ENCODE measurements at places on chromosomes 13 and 19. TPM values are rescaled to one million over a fixed set of nuclear protein-coding genes. Genes with fewer than 3 reads are reported as not detected.

- no peak for DNase-seq
Observed at GRCh38 chr13:48214519-48215121, 18.4 kb upstream of the ITM2B start.

DNA sequence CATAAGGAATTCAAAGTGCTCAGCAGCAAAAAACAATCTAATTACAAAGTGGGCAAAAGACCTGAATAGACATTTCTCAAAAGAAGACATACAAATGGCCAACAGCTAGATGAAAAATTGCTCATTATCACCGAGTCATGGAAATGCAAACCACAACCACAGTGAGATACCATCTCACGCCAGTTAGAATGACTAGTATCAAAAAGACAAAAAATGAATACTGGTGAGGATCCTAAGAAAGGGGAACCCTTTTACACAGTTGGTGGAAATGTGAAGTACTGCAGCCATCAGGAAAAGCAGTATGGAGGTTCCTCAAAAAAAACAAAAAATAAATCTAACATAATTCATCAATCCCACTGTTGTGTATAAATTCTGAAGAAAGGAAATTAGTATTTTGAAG is 1206.1 kb downstream of the EFNB2 start:
- no peak for DNase-seq

DNA sequence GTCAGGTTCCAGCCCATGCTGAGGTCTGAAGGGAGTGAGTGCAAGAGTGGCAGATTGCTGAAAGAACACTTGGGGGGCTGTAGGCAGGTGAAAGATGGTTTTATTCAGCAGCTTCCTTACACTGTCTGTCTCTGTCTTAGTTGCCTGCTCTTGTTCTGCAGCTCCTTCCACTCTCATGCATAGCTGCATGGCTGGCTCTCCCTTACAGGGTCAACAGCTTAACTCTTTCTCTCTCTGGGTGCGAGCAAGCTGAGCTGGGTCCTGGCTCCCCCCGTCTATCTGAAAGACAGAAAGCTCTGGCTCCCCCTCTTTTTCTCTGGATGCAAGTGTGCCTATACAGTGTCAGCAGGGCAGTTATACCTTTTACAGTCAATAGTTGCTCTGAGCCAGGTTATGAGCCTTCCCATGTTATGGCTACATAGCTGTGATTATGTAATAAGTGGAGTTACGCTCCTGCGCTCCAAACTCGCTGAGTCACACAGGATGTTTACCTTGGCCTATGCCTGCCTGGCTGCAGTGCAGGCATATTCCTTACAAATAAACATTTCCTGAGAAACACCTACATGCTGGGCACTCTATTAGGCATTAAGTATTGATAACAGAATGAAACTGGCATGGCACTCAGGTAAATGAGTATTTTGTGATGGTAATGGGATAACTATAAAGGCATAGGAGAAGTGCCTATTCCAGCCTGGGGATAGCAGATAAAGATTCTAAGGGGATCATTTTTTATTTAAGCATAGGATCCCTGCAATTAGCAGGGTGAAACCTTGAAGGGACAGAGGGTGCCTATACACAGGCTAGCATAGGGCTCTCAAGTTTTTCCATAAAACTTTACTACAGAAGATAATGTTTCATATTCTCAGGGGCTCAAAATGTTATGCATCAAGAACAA is 826.9 kb upstream of the PCDH9 start:
- no peak for DNase-seq

GRCh38 chr13:33375421-33375820 is 89.9 kb upstream of the STARD13 start:
- DNase-seq = no peak

DNA sequence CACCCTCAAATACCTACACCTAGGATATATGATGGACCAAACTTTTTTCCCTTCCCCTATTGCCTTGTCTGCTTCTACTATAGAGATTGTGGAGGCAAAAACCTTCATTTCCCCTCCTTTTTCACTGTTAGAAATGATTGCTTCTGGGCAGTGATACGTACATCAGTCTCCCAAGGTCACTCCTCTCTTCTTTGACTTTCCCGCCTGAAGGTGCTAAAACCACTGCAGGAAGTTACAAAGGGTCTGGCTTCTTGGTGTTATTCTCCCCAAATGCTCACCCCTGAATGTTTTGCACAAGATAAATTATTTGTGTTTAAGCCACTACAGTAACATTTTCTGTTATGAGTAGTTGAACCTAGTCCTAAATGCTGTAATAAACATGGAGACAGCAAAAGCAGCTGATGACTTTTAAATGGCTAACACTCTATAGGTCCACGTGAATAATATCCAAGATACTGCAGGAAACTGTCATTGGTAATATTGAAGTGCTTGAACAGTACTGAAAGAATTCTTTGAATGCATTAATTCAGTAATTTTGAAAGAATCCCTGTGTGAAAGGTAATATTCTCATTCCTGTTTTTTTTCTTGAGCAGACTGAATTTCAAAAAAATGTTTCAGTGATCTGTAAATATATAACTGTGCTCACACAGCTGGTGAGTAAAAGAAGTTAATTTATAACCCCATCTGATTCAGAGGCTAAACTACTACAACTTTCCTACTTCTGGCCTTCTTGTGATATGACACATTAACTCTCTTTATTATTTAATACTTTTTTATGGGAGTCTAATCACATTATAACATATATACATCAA is 865.1 kb downstream of the EFNB2 start:
- DNase-seq = no peak

DNA sequence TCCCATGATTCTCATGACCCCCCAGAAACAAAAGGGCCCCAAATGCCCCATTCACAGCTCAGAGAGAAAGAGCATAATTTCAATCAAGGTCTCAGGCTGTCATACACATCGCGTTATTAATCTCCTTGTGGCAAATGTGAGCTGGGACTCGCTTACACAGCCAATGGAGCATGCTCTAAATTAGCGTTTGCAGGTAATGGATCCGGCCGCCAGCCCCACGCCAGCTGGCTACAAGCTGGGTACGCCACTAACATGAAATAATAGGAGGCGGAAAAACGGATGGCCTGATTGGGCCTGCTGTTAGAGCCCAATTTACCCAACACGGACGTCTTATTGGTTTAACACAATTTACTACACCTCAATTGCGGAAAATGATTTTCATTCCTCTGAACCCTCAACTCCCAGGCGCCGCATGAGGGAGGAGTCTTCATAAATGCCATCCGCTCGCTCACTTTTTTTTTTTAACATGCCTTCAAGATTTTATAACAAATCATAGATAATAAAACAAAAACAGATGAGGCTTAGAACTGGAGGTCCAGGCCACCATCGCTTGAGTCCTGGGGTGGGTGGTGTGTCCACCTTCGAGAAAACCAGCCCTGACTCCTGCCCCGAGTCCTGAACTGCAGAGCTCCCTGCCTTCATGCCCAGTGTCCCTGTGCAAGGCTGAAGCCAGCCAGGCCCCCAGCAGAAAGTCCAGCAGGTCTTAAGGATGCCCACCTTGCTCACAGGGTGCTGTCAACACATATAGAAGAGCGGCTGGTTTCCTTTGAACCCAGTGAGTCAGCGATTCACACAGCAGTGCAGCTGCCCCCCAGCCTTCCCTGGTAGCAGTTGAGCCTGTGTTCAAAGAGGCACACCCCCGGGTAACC is 62.1 kb downstream of the PEPD start:
- no peak for DNase-seq

GRCh38 chr13:114107686-114108081 is 24.7 kb downstream of the RASA3 start:
- peak; percentile 80 for DNase-seq

The GFY gene
- total RNA-seq = not detected

The OPA3 gene
- total RNA-seq = 9.8 TPM

The ZNF850 gene
- 5.1 TPM for total RNA-seq

The IL12RB1 gene
- 1.7 TPM for total RNA-seq

The SACS gene
- total RNA-seq = 32.6 TPM

All from posterior vena cava (tissue), 2 donors.